ENCODE measurements at places on chromosomes 1 and 21. TPM values are rescaled to one million over a fixed set of nuclear protein-coding genes. Genes with fewer than 3 reads are reported as not detected.
A peak's percentile ranks its signal among the peaks of the same experiment; 100 is the strongest.

GRCh38 chr1:2526824-2527555 is 594 bp upstream of the PANK4 start:
- H3K27ac ChIP-seq: peak overlapping the region; percentile 92
- H3K4me1 ChIP-seq: peaks cover 81% of the 10 kb centered on the region
- H3K36me3 ChIP-seq: no peaks in the 10 kb centered on the region
- peak; percentile 78 for DNase-seq
- peaks cover 15% of the 10 kb centered on the region for H3K27me3 ChIP-seq

BARHL2 gene
- total RNA-seq: not detected

DNA sequence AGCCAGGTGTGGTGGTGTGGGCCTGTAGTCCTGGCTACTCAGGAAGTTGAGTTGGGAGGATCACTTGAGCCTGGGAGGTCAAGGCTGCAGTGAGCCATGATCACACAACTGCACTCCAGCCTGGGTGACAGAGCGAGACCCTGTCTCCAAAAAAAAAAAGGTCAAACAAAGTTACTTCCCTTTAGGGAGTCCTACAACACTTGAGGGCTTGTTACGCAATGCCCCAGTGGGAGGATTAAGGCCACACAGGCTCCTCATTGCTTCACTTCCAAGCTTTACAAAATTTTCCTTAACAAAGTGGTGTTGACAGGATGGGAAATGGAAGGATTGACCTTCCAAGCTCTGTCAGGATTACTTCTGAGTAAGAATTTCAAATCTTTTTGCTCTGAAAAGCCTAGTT is 6.2 kb upstream of the EXTL1 start:
- H3K27ac ChIP-seq: no peak overlapping the region
- no peak for DNase-seq
- H3K4me1 ChIP-seq: peaks cover 50% of the 10 kb centered on the region
- no peak overlapping the region for H3K4me3 ChIP-seq
- H3K27me3 ChIP-seq: no peaks in the 10 kb centered on the region
- no peaks in the 10 kb centered on the region for H3K36me3 ChIP-seq

PLA2G2C gene
- not detected for total RNA-seq

DIPK1A gene
- total RNA-seq: 5.0 TPM

DNA sequence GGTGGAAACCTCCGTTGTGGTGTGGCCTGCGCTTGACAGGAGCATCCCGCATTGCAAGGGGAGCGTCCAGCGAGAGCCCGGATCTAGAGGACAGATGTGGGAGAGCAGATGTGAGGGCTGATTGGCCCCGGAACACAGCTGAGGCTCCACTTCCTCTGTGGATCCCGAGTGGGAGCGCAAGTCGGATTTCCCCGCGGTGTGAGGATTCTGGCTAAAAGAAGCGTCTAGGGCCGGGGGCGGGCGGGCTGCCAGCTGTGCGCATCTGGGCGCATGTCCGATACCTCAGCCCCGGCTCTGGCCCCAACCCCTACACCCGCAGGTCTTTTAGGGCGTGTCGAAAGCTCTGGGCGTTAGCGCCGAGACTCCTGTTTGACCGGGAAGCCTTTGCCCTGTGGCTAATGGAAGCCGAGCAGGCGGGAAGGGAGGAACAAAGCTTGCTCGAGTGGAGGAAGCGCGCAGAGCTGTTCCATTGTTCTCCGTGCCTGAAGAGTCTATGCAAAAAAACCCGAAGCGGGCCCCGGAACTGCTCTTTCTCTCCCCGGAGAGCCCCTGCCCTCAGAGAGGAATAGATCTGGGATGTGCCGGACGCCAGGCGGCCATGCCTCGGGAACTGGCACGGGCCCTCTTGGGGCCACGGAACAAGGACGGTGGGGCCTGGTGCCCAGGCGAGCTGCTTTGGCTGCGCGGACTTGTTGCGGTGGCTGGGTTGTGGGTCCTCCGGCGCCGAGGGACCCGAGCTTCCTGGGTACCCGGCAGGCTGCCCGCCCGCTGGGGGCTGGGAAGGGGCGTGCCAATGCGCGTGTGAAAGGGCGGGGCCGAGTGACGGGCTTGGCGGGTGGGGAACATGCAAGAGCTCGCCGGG is 111.1 kb downstream of the NAV1 start:
- no peaks in the 10 kb centered on the region for H3K36me3 ChIP-seq
- peak; percentile 88 for DNase-seq
- H3K4me1 ChIP-seq: peaks cover 92% of the 10 kb centered on the region
- H3K4me3 ChIP-seq: peak overlapping the region; percentile 82
- H3K27ac ChIP-seq: peak overlapping the region; percentile 89

GRCh38 chr1:221704306-221704705 is 37.6 kb downstream of the DUSP10 start:
- DNase-seq: no peak
- H3K27ac ChIP-seq: peak overlapping the region; percentile 21
- H3K36me3 ChIP-seq: peaks cover 24% of the 10 kb centered on the region
- H3K4me1 ChIP-seq: peaks cover 11% of the 10 kb centered on the region

- H3K4me1 ChIP-seq: peaks cover 49% of the 10 kb centered on the region
- H3K27ac ChIP-seq: no peak overlapping the region
- DNase-seq: no peak
- H3K27me3 ChIP-seq: no peaks in the 10 kb centered on the region
- H3K4me3 ChIP-seq: no peak overlapping the region
Measured at GRCh38 chr1:179889589-179889988, 7.5 kb downstream of the TOR1AIP1 start.

TNFRSF4 gene
- total RNA-seq: 2.2 TPM

CYP4A22 gene
- not detected for total RNA-seq

- H3K36me3 ChIP-seq: no peaks in the 10 kb centered on the region
- H3K4me1 ChIP-seq: no peaks in the 10 kb centered on the region
- no peak for DNase-seq
Measured at GRCh38 chr21:44695184-44695583, 1.8 kb upstream of the KRTAP10-12 start.

- DNase-seq: no peak
- H3K4me1 ChIP-seq: no peaks in the 10 kb centered on the region
- H3K4me3 ChIP-seq: no peak overlapping the region
- H3K36me3 ChIP-seq: no peaks in the 10 kb centered on the region
- peaks cover 11% of the 10 kb centered on the region for H3K27me3 ChIP-seq
Measured at GRCh38 chr1:201094832-201095231, 17.4 kb downstream of the CACNA1S start.

GRCh38 chr1:188706742-188707141 is 1770.9 kb downstream of the BRINP3 start:
- DNase-seq: no peak
- H3K4me1 ChIP-seq: no peaks in the 10 kb centered on the region
- no peak overlapping the region for H3K4me3 ChIP-seq
- no peaks in the 10 kb centered on the region for H3K36me3 ChIP-seq

GRCh38 chr21:34790341-34790740 is 121.5 kb downstream of the CLIC6 start:
- peaks cover 29% of the 10 kb centered on the region for H3K27me3 ChIP-seq
- peaks cover 7% of the 10 kb centered on the region for H3K4me1 ChIP-seq
- no peak overlapping the region for H3K4me3 ChIP-seq

DNA sequence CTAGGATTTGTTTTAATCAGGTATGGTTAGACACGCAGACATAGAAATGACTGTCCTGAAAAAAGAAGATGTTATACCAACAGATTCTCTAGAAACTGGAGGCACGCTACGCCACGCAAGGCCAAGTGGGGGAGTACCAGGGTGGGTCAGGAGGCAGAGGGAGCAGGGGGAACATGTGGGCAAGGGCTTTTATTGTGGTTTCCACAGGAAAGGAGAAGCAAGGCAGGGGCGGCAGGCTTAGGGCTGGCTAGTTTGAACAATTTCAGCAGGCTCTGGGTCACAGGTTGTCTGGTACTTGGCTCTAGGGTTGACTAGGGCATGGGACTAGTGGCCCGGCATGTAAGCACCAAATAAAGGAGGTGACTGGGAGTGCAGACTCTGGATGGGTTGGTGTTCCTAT is 7.2 kb downstream of the MTARC2 start:
- no peaks in the 10 kb centered on the region for H3K27me3 ChIP-seq
- H3K4me1 ChIP-seq: peaks cover 42% of the 10 kb centered on the region
- DNase-seq: no peak
- no peak overlapping the region for H3K27ac ChIP-seq
- H3K4me3 ChIP-seq: no peak overlapping the region
- peaks cover 44% of the 10 kb centered on the region for H3K36me3 ChIP-seq

NR1I3 gene
- not detected for total RNA-seq

DNA sequence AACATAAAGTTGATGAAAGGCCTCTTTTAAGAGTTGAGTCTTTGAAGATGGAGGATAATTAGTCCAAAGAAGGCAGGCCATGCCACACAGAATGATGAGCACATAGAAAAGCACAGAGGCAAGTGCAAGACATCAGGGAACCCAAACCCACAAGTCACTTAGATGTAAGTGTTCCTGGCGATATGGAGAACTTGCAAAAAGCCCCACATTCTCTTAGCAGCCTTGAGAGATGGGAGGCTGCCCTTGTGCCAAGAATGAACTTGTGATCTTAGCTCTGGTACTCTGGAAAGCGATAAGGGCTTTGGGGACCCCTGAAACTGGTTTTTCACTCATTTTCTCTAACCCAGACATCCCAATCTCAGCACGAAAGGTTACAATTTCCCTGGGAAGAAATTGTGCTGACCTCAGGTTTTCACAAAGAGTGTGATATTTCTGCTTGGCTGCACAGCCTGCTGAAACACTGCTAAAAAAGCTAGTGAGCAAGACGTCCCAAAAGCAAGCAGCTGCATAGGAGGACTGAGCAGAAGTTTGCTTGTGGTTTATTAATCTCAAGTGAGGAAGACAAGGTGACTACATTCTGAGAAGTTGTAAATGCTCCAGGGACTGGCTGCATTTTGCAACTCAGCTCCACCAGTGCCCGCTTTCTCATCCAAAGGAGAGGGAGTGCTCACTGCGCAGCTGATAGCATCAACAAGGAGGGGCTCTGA is 496.9 kb upstream of the CAMK1G start:
- DNase-seq: no peak
- H3K36me3 ChIP-seq: no peaks in the 10 kb centered on the region

RAB42 gene
- total RNA-seq: 1.2 TPM

DMBX1 gene
- not detected for total RNA-seq

DNA sequence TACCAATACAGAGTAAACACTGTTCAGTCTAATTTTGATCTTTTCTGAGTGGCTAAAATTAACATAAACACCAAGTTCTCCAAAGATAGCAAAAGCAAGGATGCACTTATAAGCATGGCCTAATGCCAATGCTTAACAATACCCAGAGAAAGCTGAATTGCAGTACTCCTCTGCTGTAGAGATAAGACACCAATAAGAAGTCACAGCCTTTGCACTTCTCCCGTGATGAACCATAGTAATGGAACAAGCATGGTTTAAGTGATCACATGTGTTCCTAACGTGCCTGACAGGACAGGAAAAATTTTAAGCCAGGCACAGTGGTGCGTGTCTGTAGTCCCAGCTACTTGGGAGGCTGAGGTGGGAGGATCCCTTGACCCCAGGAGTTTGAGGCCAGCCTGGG is 5.6 kb downstream of the PRDX1 start:
- no peak for DNase-seq
- peaks cover 78% of the 10 kb centered on the region for H3K36me3 ChIP-seq
- no peak overlapping the region for H3K4me3 ChIP-seq

SPRR3 gene
- total RNA-seq: not detected

FAM131C gene
- 5.4 TPM for total RNA-seq

- H3K27me3 ChIP-seq: peaks cover 14% of the 10 kb centered on the region
- peaks cover 21% of the 10 kb centered on the region for H3K4me1 ChIP-seq
- H3K4me3 ChIP-seq: no peak overlapping the region
- no peak overlapping the region for H3K27ac ChIP-seq
Measured at GRCh38 chr1:230307213-230307612, 118.9 kb downstream of the PGBD5 start.

SPRR1A gene
- not detected for total RNA-seq

DNA sequence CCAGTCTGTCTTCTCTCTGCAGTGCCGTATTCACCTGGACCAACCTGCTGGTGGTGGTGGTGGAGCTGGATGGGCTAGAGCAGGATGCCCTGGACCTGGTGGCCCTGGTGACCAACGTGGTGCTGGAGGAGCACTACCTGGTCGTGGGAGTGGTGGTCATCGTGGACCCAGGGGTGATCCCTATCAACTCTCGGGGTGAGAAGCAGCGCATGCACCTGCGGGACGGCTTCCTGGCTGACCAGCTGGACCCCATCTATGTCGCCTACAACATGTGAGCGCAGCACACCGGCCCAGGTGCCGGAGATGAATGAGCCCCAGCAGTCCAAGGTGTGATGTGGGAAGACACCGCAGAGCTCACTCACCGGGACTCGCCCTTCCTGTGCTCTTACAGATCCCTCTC is 37.5 kb downstream of the S100B start:
- peaks cover 92% of the 10 kb centered on the region for H3K36me3 ChIP-seq
- DNase-seq: no peak
- H3K27ac ChIP-seq: no peak overlapping the region
- H3K4me1 ChIP-seq: peaks cover 24% of the 10 kb centered on the region
- H3K4me3 ChIP-seq: no peak overlapping the region

HCRTR1 gene
- total RNA-seq: 0.44 TPM

- H3K4me1 ChIP-seq: peaks cover 84% of the 10 kb centered on the region
- DNase-seq: no peak
- H3K4me3 ChIP-seq: peak overlapping the region; percentile 61
- no peaks in the 10 kb centered on the region for H3K27me3 ChIP-seq
Measured at GRCh38 chr1:227437495-227438008, 119.3 kb upstream of the CDC42BPA start.

GPR37L1 gene
- total RNA-seq: 0.05 TPM

DNA sequence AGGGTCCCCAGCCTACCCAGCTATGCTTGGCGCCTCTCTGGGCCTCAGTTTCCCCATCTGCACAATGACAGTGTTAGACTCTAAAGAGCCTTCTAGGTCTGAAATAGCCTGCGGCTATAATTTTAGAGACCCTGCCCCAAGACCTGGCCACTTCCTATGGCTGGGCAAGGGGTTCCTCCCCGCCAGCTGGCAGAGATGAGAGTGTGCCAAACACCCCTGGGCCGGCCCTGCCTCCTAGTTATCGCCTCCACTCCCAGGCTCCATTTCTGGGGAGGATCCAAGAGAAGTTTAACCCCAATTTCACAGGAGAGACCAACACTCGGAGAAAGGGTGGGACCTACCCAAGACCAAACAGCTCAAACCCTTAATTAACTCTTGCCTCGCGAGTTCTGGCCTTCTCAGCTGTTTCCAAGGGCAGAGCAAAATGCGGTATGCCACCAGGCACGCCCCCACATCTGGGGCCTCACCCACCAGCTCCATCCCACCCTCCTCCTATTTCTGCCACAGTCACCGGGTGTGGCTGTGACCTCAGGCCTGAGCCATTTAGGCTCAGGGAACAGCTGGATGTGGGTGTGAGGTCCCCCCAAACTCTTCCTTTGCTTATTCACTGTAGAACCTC is 35.7 kb downstream of the TTC39A start:
- no peaks in the 10 kb centered on the region for H3K36me3 ChIP-seq
- H3K4me3 ChIP-seq: no peak overlapping the region
- no peaks in the 10 kb centered on the region for H3K27me3 ChIP-seq
- DNase-seq: no peak
- H3K27ac ChIP-seq: no peak overlapping the region

TSPAN2 gene
- 5.3 TPM for total RNA-seq

OXCT2 gene
- total RNA-seq: 0.88 TPM

Measured in left ventricle myocardium inferior (tissue), 1 donor.